Jurkat, Clone E6-1 (cell line): ENCODE measurements at places on chromosomes 13 and 19.
A peak's percentile ranks its signal among the peaks of the same experiment; 100 is the strongest.

GRCh38 chr13:110665491-110666254 is 40.2 kb downstream of the CARS2 start:
- no peak for DNase-seq

- DNase-seq: no peak
Observed at GRCh38 chr19:46107371-46107770, 17.1 kb downstream of the IGFL3 start.

DNA sequence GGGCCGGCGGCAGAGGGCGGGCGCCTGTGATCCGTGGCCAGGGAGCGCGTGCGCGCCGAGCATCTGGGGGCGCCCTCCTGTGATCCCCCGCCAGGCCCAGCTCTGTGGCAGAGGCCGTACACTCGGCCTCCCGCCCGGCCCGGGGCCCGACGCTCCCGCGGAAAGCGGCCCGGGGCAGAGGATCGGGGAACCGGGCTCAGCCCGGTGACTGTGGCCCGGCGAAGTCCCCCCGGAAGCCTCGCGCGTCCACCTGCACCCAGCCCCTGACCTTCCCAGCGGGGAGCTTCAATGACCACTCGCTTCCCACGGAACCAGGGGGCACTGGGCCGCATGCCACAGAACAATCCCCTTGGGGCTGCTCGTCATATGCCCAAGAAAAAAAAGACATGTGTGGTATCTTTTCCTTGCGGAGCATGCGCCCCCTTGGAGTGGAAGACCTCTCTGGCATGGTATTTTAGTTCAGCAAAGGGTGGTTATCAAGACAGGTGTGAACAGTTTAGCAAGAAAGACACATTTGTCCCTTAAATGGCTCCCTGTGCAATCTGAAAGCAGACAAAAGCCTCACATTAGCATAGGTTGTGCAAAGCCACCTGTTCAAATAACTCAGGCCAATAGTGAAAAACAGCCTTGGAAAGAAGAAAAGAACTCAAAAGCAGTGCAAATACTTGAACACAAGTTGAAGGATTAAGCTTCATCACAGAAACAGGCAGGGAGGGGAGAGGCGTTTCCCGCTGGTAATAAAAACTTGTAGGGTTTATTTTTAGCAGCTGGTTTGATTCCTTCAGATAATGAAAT is 290.9 kb upstream of the SOX21 start:
- DNase-seq: no peak

- peak; percentile 51 for DNase-seq
Observed at GRCh38 chr13:30421093-30422053, 920 bp upstream of the UBE2L5 start.

GRCh38 chr13:100338275-100338674 is 249.4 kb downstream of the PCCA start:
- DNase-seq: no peak

- no peak for DNase-seq
Observed at GRCh38 chr19:34305221-34306083, 51.1 kb downstream of the GARRE1 start.

- no peak for DNase-seq
Observed at GRCh38 chr13:66864627-66865026, 365.5 kb downstream of the PCDH9 start.

GRCh38 chr13:86476656-86477055 is 677.4 kb upstream of the SLITRK6 start:
- no peak for DNase-seq

DNA sequence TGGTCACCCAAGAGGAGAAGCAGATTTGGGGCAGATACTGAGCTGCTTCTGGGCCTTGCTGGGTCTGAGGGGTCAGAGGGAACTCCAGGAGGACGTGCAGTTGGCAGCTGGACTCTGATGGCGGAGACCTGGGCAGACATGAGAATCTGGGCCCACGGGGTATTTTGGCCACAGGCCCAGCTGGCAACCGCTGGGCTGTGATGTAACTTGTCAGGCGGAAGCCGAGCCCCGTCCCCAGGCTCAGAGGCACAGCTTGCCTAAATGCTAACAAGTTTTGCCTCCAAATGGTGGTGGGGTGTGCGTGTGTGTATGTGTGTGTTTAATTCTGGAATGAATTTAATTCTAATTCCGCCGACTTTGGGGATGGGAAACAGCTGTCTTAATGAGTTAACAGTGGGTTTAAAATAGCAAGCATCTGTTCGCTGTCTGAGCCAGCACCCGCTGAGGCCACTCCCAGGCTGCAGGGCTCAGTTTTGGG is 11.6 kb downstream of the ZNRF4 start:
- no peak for DNase-seq

GRCh38 chr13:50214514-50214913 is 199.3 kb downstream of the KCNRG start:
- no peak for DNase-seq
